ENCODE measurements at places on chromosomes 13 and 19.

DNA sequence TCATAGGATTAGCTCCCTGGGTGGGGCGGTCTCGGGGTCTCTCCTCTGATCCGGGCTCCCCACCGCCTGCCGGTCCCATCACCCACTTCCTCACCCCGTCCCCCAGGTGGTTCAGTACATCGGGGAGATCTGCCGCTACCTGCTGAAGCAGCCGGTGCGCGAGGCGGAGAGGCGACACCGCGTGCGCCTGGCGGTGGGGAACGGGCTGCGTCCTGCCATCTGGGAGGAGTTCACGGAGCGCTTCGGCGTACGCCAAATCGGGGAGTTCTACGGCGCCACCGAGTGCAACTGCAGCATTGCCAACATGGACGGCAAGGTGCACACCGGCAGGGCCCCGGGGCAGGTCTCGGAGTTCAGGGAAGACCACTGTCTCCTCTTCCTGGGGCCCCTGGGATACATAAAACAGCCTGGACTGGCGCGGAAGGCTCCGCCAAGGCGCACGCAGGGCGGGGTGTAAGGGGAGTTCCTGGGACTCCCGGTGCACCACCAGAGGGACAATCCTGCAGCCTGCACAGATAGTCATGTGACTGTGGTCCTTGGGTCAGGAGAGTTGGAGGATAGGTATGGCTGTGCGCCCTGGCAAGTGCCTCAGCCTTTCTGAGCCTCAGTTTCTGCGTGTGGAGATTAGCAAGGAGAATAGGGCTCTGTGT, 14.2 kb upstream of the PGLS start:
- no peak for DNase-seq

- DNase-seq: no peak
Observed at GRCh38 chr13:32390048-32390447, 37.9 kb downstream of the N4BP2L1 start.

GRCh38 chr19:45506989-45507871, at the start of gene VASP:
VASP (plus strand) TSS chr19:45507479; CDS start chr19:45507772, 293 bp downstream.
- DNase-seq: peak; percentile 89

DNA sequence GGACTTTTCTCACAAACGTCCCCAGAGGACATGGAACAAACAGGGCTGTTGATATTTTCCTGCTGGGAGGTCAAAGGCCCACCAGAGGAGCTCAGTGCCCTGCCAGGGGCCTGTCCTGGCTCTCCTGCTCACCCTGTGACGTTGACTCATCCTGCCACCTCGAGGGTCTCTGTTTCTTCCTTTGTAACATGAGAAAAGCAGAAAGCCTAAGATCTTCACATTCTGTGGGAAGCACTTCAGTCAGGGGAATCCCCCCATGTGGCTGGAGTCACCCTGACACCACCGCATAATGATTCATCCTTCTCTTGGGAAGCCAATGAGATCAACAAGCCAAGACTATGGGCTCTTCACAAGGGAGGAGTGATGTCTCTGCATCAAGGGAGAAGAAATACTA, 147.9 kb downstream of the KATNAL1 start:
- DNase-seq: no peak

DNA sequence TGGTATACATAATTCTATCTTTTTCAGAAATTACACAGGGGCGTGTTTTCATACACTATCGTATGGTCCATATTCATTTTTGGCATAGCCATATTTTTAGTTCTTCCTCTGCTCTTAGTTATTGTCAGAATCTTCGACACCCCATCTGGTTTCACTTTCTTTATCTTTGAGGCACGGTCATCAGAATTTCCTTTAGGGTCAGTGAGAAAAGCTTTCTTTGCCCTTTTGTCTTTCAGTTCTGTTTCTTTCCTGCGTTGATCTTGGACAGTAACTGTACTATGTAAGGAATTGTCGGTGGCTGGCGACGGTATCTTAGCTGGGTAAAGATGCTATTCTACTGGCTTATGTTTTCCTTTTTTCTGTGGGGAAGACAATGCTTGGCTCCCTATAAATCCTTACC, 10.6 kb upstream of the KIR2DL4 start:
- no peak for DNase-seq

DNA sequence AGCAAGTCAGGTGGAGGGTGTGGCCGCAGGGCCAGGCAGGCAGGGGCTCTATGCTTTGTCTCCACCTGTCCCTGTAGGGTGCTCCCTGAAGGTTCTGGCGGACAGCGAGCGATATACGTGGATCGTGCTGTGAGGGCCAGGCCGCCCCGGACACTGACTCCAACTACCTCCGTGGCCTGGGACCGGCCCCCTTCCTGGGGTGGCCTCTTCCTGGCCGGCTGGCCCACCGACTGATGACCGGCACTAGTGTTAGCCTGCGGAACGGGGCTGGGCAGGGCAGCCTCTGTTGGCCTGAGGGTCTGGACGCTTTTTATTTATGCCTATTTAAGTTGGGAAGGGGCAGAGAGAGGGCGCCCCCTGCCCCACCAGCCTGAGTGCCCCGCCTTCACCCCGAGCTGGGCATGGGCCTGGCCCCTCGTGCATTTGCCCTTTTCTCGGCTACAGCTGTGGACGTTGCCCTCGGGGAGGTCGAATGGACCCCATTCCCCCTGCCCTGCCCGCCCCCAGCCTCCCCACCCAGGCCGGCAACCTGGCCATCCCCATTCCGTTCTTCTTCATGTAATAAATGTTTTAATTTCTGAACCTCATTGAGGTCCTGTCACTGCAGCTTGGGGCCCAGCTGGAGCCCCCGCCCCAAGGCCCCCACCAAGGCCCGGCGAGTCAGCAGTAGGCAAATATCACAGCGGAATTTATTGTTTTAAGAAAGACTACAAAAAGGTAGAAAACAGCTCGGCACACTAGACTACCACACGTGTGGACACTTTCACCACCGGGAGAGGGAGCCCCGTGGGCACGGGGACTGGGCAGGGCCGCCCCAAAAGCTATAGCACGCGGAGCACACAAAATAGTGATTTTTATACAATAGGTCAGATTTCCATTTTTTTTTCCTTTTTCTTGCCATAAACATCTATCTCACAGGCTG, 8.8 kb downstream of the DCAF15 start:
- DNase-seq: no peak

GRCh38 chr19:49678985-49679770, 2.1 kb downstream of the PRMT1 start:
- DNase-seq: no peak

- no peak for DNase-seq
Observed at GRCh38 chr13:21639561-21639960, 31.3 kb upstream of the FGF9 start.

- no peak for DNase-seq
Observed at GRCh38 chr13:34779171-34779570, 162.9 kb upstream of the NBEA start.

DNA sequence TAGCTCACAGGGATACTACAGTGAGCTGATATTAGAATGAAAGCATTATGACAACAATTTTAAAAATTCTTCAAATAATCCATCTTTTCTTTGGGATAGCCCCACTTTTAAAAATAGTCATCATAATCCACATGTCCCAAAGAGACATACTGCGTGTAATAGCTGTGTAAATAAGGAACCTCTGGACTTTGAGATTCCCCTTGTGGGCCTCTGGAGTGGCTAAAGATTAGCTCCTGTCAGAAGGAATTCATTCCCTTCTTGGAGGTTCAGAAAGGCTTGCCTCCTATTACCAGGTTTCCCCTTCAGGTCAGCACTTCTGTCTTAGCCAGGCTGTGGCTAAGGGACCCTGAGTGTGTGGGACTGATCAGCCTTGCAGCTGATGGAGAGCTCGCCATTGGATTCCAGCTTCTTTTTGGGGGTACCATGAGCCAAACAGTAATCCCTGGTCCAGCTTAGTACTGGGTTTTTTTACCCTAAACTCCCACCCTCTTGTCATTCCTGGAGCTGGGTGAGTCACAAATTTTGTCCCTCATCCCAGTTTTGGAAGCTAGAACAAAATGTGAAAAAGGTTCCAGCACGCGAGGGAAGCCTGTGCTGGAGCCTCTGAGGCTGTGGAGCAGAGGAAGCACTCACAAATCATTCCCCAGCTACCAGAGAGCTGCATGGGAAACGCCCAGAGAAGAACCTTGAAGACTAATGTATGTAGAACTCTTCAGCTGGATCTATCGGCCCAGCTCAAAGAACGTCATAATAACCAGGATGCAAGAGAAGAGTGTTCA, 96.7 kb downstream of the RNASEH2B start:
- DNase-seq: no peak

DNA sequence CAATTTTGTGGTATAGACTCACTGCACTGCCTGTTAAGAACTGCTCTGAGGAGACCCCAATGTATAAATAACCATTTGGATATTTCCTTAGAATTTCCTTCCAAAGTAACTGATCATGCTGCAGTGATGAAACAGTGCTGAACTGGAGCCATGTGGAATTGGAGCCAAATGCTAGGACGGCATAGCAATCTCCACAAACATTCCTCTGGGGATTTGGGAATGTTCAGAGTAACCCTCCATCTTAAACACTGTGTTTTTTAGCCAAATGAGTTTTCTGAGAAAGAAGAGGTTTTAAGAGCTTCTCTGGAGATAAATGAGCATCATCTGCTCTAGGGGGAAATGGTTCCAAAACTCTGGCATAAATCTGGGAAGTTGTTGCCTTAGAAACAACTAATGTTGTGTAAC, 98.2 kb downstream of the OLFM4 start:
- no peak for DNase-seq

DNA sequence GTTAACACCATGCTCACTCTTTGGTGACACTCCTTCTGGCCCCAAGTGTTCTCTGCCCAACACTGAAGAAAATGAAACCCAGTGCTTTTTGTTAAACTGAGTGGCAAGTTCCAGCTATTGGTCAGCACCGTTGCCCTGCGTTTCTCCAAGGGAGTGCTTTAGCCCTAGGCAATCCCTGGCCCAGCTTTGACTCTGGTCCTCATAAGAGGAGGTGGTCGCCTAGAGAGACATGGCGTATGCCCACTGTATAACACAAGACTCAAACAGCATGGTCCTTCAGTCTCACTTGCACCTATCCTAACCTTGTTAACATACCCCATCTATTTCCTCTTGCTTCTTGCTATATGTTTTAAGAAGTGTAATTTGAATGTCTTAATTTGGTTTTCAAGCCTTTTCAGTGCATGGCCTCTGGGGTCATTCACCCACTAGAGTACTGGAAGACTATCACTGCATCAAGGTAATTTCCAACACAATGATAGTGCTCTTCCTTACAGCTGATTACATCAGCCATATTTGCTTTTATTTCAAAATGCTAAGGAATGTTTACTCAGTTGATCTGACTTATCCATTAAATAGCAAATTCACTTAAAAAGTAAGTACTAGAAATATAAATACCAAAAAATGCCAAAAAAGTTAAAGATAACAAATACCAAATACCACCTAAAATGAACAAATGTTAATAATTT, 190.5 kb upstream of the SOX21 start:
- DNase-seq: no peak

GRCh38 chr19:11577451-11578257, at the start of gene ACP5:
ACP5 (minus strand) TSS chr19:11577645; CDS start chr19:11577317, 328 bp downstream.
- DNase-seq: no peak

- DNase-seq: no peak
Observed at GRCh38 chr13:42814868-42815267, 33.5 kb downstream of the FAM216B start.

GRCh38 chr13:26951581-26952177, 191.1 kb upstream of the GPR12 start:
- no peak for DNase-seq

DNA sequence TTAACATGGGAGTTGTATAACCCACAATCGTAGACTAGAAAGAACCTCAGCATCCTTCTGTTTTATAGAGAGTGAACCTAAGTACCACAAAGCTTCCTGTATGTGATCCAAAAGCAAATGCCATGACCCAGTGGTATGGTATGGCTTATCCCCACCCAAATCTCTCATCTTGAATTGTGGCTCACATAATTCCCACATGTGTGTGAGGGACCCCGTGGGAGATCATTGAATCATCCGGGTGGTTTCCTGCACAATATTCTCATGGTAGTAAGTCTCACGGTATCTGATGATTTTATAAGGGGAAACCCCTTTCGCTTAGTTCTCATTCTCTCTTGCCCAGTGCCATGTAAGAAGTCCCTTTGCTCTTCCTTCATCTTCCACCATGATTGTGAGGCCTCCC, 587.9 kb downstream of the LMO7 start:
- no peak for DNase-seq

DNA sequence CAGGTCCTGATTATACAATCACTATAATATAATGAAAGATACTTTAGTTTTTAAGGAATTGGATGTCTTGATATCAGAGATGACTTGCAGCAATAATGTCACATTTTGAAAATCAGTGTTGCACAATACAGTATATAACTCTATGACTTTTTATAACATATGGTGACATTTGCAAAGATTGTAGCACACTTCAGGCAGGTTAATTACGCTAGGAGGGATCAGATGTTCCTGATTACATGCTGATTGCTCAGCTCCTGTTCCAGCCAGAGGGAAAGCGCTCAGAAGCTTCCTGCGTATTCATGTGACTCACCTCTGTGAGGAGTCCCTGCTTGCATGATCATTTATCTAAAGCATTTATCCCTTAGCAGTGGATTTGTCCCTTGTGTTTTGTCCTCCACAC, 265.6 kb downstream of the GPC5 start:
- no peak for DNase-seq

DNA sequence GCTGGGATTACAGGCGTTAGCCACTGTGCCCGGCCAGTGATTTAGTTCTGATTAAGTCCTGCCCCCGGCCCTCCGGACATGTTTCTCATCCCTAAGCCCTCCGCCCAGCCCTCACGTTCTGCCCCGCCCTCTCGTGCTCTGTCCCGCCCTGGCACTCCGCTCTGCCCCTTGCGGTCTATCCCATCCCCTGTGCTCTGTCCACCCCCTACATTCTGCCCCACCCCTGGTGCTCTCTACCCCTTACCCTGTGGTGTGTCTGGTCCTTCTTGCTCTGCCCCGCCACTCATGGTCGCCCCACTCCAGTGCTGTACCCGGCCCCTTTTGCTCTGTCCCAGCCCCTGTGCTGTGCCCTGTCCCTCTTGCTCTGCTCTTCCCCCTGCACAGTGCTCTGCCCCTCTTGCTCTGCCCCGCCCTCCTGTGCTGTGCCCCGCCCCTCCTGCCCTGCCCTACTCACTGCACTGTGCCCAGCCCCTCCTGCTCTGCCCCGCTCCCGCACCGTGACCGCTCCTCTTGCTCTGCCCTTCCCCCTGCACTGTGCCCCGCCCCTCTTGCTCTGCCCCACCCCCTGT, 3.0 kb downstream of the GTPBP3 start:
- no peak for DNase-seq

- DNase-seq: peak; percentile 13
Observed at GRCh38 chr13:46339035-46339666, 47.9 kb downstream of the RUBCNL start.

GRCh38 chr19:2552859-2553258, 76.9 kb downstream of the GADD45B start:
- no peak for DNase-seq

GRCh38 chr13:112392719-112393118, 16.6 kb downstream of the SPACA7 start:
- DNase-seq: no peak

DNA sequence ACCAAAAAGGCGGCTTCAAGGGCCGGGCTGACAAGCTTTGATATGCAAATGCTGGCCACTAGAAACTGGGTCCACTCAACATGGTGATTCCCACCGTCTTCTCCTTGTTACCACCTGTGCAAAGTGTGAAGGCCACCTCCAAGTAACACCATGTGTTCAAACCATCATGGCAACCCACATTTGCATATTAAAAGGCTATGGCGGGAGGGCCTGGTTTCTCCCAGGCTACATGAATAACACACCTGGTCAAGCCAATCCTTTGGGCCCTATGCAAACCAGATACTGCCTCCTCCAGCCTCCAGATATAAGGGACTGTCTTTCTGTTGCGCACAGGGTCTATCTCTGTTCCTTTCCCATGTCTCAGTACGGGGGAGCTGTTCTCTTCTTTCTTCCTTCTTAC, 36.6 kb upstream of the ZSCAN5A start:
- DNase-seq: no peak

Measured in heart right ventricle (tissue), 16 donors.